ENCODE measurements at places on chromosomes 1 and 21.

DNA sequence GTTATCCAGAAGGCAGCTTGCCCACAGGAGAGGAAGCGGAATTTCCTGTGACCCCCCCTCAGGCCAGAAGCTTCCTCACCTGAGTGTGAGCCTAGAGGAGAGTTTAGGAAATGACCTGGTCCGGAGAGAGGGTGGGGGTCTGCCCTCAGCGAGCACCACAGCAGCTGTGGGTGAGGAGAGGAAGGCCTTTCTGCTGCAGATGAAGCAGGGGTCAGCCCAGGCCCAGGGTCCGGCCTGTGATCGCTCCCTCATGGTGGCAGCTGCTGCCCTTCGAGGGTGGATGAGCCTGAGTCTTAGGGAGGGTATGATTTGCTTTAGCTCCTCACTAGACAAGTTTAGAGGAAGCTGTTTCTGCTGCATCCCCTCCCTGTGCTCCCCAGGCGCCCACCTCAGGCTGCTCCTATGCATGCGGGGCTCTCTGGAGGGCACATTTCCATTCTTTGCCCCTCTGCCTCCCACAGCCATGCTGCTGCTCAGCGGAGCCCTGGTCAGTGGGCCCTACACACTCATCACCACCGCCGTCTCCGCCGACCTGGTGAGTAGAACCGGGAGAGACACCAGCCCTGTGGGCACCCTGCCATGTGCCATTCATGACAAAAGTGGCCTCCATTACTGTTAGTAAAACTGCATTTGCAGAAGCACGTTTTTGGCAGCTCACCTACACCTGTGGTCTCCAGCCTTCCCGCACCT, 53.0 kb downstream of the SLC37A1 start:
- DNase-seq = no peak

DNA sequence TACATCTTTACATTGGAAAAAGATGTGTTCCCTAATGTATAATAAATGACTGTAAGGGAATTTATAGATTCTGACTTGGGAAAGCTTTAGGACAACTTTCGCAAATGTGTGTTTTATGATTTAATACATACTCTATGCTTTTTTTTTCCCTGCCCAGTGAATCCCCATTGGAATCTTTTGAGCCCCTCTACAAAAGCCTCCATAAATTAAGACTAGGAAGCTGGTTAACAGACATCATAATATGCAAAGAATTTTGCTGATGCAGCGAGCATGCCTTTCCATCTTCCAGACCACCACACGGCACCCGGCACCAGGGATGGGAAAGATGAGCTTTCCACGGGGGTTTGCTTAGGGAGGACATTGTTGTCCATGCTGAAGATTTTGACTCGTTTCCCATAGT, 156.1 kb upstream of the IVNS1ABP start:
- no peak for DNase-seq

- DNase-seq = no peak
Measured at GRCh38 chr1:235342039-235342438, 13.7 kb downstream of the GGPS1 start.

- no peak for DNase-seq
Measured at GRCh38 chr1:232664844-232665777, 35.2 kb upstream of the SIPA1L2 start.

DNA sequence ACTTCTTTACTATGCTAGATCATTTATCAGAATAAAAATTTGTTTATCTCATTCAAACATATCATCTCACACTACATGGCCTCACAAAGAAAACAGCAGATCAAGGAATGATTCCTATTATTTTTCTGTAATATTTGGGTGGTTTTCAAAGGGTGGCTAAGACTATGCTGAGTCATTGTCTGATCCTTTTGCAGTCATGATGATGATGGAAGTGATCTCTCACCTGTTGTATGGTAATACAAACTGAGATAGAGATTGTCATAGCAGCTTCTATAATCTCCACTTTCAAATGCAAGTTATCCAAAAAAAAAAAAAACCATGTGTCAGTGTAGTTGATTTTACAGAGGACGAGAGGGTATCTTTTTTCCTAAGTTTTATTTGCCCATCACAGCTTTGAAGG, 37.2 kb upstream of the GBP5 start:
- no peak for DNase-seq

DNA sequence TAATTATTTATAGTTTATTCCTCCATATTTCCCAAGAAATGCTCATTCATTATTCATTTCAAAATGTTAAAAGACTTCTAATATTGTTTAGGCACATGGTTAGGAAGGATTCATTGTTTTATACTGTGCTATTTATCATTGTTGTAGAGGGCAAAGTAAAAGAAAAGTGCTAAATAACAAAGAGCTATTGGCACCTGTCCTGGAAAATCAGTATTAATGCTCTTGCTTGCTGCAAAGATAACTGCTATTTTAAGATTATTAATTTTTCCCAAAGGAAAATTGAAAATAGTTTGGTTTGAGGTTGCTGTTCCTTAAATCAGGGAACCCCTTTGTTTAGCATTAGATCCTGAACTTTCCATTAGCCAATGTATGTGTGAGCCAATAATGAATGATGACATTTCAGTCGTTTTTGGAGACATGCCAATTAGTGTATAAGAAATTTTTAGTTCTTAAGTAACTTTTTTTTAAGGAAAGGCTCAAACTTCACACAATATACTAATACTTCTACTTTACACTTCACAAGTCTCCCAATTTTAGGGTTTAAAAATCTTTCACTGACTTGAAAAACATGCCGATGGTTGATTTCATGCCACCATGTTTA, 39.9 kb downstream of the EPB41 start:
- DNase-seq = no peak

- DNase-seq = no peak
Measured at GRCh38 chr21:44329971-44330681, 9.1 kb downstream of the CFAP410 start.

- no peak for DNase-seq
Measured at GRCh38 chr1:1034439-1034781, 14.5 kb downstream of the AGRN start.

DNA sequence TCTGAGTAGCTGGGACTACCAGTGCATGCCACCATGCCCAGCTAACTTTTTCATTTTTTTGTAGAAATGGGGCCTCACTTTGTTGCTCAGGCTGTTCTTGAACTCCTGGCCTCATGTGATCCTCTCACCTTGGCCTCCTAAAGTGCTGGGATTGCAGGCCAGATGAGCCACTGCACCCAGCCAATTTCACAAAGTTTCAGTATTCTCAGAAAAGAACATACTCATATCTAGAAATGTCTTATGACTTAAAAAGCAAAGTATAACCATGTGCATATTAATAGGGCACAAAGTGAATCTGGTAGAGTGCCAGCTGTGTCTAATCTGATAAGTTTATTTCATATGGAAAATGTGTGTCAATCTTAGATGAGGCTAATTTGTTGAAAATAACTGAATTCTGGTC, 87.5 kb upstream of the CACYBP start:
- DNase-seq = no peak

GRCh38 chr21:36792505-36792967, 93.6 kb downstream of the SIM2 start:
- no peak for DNase-seq

- no peak for DNase-seq
Measured at GRCh38 chr21:43731891-43732711, 13.2 kb downstream of the PDXK start.

DNA sequence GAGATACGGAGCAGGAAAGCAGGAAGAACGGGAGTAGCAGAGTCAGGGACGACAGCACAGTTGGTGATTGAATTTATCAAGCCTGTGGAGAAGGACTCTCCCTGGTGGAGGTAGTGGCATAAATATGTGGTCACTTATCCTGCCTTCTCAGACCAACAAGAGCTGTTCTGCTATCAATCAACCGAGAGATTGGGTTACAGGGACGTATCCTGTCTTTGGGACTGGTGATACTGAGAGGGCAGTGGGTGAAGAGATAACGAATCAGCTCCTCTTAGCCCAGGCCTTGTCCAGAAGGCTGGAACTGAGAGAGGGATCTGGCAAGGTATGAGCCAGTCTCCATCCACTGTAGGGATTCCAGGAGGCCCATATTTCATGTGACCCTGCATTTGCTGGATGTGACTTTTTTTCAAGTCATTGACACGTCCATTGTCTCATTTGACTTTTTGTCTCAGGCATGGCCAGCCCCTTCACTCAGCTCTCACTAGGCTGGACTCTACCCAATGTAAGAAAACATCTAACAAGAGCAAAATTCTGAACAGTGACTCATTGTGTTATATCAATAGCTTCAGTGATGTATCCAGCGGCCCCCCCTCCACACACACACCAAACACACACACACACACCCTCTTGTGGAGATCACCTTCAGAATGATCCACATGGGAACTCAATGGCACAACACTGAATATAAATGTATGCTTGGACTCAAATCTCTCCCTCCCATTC, 11.3 kb downstream of the C1orf116 start:
- peak; percentile 27 for DNase-seq

DNA sequence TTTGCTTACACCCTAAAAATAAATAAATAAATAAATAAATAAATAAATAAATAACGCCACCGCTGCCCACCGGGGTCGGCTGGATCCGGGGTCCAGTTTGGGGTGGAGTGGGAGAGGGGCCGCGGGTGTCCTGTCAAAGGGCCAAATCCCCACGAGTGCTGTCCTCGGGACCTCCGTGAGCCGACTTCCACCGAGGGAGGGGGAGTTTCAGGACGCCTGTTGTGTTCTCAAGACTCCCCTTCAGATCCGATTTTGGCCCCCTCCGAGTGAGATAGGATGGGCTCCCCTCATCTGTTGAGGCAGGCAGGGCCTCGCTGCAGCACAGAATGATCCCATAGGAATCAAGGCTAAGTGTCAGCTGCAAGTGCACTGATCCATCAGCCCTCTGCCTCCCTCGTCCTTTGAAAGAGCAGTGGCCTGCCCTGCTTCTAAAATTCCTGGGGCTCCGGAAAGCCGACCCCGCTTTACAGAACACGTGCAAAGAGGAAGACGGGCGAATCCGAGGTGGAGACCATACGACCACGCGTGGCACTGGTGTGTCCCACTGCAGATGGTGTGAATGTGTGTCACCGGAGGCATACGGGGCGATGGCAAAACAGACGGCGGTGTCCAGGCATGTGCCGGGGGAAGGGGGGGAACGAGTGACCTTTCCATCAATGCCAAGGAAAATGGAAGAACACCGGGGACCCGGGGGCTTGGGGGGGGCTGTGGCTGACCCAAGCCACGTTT, 3880.5 kb downstream of the SRGAP2C start:
- DNase-seq = no peak

GRCh38 chr1:53765657-53766056, 26.7 kb upstream of the GLIS1 start:
- DNase-seq = no peak

- DNase-seq = no peak
Measured at GRCh38 chr1:93503163-93503562, 55.2 kb downstream of the FNBP1L start.

GRCh38 chr1:223413216-223413615, 20.0 kb downstream of the CCDC185 start:
- no peak for DNase-seq
